ENCODE measurements at places on chromosomes 1 and 21. TPM values are rescaled to one million over a fixed set of nuclear protein-coding genes. Genes with fewer than 3 reads are reported as not detected.

Gene HES2
- total RNA-seq, result 0.59 TPM

Gene SYDE2
- 5.7 TPM for total RNA-seq

Gene PYGO2
- total RNA-seq, result 11.1 TPM

Gene C1QTNF12
- total RNA-seq, result 2.2 TPM

Gene HSPA6
- 4.5 TPM for total RNA-seq

Gene SERPINC1
- 0.07 TPM for total RNA-seq

Gene ZNF683
- not detected for total RNA-seq

Gene TCHH
- total RNA-seq, result 0.03 TPM

Gene MATN1
- total RNA-seq, result not detected

Gene GCSAML
- 0.13 TPM for total RNA-seq

Gene SLAMF7
- not detected for total RNA-seq

Gene GPR25
- not detected for total RNA-seq

Gene BNIPL
- total RNA-seq, result 0.26 TPM

Gene NBPF6
- 0.10 TPM for total RNA-seq

Gene TARBP1
- total RNA-seq, result 22.9 TPM

Gene CALML6
- 0.46 TPM for total RNA-seq

Gene CHIA
- total RNA-seq, result not detected

Gene SPATA17
- total RNA-seq, result 0.66 TPM

Gene DMRTA2
- total RNA-seq, result 0.46 TPM

Gene RSPH1
- total RNA-seq, result not detected

Gene SPRR3
- not detected for total RNA-seq

Gene KIF14
- total RNA-seq, result 1.3 TPM

Gene SPRR2E
- not detected for total RNA-seq

Gene UBL4B
- total RNA-seq, result not detected

Gene BARHL2
- not detected for total RNA-seq

Gene DCST1
- total RNA-seq, result not detected

Gene PARK7
- 183 TPM for total RNA-seq

Gene HCRTR1
- total RNA-seq, result not detected

Gene LCE3D
- total RNA-seq, result not detected

Gene C1QA
- not detected for total RNA-seq

Gene GABPA
- total RNA-seq, result 23.3 TPM

Gene HENMT1
- 1.9 TPM for total RNA-seq

Gene MIXL1
- total RNA-seq, result not detected

Gene TACSTD2
- 0.26 TPM for total RNA-seq

Gene CFHR4
- total RNA-seq, result not detected

Gene HSD11B1
- total RNA-seq, result 9.6 TPM

Gene UBXN10
- total RNA-seq, result not detected

Data from smooth muscle cell of the pulmonary artery (primary cell).